ENCODE measurements at places on chromosomes 13 and 19.

GRCh38 chr13:28273919-28274318 lies 135.6 kb downstream of the PAN3 start:
- DNase-seq: no peak

DNA sequence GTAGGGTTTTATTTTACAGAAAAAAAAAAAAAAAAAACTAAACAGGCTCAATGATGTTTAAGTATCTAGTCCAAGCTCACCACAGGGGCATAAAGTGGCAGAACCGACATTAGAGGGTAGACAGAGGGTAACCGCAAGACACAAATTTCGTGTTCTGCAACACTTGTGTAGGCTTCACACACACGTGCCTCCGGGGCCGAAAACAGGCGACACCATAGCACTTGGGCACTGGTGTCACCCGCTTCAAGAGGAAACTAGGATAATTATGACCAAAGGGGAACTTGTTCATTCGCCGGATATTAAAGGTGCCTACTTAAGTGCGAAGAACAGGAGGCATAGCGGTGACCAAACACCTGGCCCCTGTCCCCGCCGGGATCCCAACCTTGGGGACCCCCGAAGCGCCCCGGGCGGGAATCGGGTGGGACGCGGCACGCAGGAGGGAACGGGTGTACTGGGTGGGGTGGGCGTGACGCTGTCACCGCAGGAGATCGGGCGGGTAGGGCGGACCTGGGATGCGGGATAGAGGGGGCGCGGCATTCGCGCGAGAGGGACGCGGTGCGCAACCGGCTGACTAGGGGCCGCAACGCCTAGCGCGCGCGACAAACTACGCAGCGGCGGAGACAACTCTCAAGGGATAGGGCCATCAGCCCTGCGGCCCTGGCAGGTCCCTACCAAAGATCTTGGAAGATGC lies 558 bp downstream of the MZT1 start:
- DNase-seq: no peak

DNA sequence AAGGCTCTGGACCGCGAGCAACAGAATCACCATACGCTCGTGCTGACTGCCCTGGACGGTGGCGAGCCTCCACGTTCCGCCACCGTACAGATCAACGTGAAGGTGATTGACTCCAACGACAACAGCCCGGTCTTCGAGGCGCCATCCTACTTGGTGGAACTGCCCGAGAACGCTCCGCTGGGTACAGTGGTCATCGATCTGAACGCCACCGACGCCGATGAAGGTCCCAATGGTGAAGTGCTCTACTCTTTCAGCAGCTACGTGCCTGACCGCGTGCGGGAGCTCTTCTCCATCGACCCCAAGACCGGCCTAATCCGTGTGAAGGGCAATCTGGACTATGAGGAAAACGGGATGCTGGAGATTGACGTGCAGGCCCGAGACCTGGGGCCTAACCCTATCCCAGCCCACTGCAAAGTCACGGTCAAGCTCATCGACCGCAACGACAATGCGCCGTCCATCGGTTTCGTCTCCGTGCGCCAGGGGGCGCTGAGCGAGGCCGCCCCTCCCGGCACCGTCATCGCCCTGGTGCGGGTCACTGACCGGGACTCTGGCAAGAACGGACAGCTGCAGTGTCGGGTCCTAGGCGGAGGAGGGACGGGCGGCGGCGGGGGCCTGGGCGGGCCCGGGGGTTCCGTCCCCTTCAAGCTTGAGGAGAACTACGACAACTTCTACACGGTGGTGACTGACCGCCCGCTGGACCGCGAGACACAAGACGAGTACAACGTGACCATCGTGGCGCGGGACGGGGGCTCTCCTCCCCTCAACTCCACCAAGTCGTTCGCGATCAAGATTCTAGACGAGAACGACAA lies 1.8 kb downstream of the PCDH17 start:
- no peak for DNase-seq

DNA sequence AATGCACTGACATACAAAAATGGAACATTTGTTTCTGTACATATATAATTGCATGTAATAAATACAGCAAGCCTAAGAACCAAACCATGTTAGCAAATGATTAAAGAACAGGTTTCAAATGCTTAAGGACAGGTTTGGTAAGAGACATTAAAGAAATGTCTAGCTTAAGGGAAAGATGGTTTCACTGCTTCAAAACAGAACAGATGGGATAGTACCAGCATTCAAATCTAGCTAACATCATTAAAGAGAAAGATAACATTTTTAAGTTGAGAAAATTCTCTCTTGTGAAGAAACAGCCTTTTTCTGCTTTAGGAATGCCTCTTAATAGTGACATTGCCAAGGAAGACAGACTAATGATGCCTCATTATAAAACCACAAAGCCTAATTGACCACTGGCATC lies 52.5 kb upstream of the DOCK9 start:
- DNase-seq: no peak

- DNase-seq: no peak
Observed at GRCh38 chr13:37529751-37530385, 68.7 kb downstream of the POSTN start.

DNA sequence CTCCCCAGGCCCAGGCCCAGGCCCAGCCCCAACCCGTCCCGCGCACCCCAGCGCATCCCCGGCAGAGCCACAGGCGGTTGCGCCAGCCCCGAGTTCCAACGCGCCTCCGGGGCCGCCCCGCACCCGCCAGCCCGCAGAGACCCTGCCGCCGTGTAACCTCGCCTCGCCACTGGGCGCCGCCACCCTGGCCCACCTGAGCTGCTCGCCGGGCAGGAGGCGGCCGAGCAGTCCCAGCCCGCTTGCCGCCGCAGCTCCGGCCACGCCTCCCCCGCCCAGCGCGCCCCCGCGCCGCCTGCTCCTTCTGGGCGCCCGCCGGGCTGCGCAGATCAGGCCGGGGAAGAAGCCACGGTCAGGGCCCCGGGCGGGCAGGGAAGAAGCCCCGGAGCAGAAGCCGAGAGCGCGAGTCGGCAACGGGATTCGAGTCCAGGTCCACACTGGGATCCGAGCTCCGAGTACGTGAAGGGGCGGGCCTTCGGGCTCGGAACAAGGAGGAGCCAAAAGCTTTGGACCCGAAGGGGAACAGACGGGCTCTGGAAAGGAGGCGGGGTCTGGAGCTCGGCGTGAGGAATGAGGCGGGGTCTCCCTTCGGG lies at the start of gene MBOAT7:
Gene MBOAT7, minus strand, starts transcription at position 436 of the 590 bp plus-strand sequence. CDS start 1,072 bp downstream, outside the sequence.
- no peak for DNase-seq

GRCh38 chr19:40283414-40284250 lies 1.5 kb downstream of the AKT2 start:
- DNase-seq: no peak

- DNase-seq: no peak
Observed at GRCh38 chr19:19538785-19539166, 711 bp downstream of the CILP2 start.

GRCh38 chr19:45154064-45154827 lies 6.5 kb downstream of the NKPD1 start:
- no peak for DNase-seq

DNA sequence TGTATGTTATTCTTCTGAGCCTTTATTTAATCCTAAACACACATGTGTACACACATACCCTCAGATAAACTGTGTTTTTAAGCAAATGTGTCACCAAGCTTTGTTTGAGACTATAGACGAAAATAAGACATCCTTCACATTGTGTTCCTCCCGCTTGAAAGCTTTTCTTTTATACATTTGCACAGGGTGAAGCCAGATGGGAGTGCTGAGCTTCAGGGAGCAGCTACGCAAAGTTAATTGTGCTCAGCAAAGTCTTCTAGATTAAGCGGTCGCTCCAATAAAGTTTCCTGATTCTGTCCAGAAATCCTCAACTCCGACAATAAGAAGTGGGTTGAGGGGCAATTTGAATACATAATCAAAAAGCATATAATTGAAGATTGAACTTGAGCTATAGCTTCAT lies 117.2 kb upstream of the ARGLU1 start:
- no peak for DNase-seq

- no peak for DNase-seq
Observed at GRCh38 chr13:97112446-97113152, 109.5 kb upstream of the MBNL2 start.

GRCh38 chr13:27765650-27766049 lies 26.6 kb upstream of the GSX1 start:
- no peak for DNase-seq

GRCh38 chr13:80529734-80530133 lies 188.8 kb upstream of the SPRY2 start:
- DNase-seq: no peak

DNA sequence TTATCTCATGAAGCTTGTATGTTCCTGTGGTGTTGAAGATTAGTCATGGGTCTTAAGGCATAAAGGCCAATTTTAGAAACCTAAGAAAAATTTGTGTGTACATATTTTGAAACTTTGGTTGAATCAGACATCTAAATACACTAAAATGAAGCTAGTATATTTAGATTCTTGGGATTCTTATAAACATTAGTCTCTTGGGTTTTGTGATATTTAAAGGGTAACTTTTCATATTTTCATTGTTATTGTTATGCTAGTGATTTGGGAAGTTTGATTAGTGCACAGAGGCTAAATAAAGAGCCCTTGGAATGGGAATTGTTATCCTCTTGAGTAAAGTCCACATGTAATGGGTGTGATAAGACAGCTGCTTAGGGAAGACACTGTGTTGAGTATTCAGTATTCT lies 24.5 kb downstream of the UBA2 start:
- DNase-seq: no peak

DNA sequence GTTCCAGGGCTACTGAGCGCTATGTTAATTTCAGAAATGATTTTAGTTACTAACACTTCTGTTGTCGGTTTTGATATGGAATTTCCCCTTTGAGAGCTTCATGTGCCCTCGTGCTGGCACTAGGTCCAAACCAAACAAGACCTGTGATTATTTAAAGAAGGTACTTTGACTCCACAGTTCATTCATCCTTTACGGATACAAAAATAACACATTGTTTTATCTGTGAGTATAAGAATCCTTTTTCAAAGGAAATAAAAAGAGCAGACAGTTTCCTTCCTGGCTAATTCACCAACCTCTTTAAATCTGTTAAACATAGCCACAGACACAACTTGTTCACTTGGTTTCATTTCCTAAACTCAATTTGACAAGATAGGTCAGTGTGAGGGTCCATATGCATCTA lies 141.2 kb downstream of the FLT1 start:
- no peak for DNase-seq

DNA sequence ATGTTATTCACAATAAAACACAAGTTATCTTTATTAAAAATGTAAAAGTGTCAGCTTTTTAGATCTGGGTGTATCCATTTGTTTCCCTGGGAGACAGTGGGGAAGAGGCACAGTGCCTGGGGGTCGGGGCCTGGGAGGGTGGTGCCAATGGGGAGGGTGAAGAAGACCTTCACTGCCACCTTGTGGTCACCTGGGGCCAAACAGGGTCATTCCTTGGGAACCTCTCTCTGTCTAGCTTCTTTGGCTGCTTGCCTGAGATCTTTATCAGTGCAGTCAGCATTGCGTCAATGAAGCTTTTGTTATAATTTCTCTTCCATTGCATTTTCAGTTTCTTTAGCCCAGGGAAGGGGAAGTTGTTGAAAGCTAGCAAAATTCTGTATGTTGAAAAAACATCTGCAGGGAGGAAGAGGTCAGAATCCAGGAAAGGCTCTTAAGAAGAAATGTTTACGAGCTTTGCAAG lies 39.1 kb downstream of the PCDH8 start:
- DNase-seq: peak; percentile 29

DNA sequence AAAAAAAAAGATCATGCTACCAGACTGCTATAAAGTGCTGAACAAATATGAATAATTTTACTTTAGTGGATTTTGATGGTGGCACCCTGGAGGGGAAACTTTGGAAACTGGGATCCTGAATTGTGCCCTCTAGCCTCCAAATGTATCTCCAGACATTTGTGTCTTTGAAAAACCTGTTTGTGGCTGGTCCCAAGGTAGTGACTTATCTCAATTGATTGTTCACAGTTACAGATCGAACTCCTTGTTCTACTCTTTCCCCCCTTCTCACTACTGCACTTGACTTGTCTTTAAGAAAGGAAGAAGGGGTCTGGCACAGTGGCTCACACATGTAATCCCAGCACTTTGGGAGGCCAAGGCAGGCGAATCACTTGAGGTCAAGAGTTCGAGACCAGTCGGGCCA lies 10.5 kb downstream of the RGL3 start:
- DNase-seq: no peak

- no peak for DNase-seq
Observed at GRCh38 chr13:26515721-26516120, 41.8 kb upstream of the WASF3 start.

- DNase-seq: no peak
Observed at GRCh38 chr19:46107371-46107770, 17.1 kb downstream of the IGFL3 start.

- no peak for DNase-seq
Observed at GRCh38 chr19:56403261-56403660, 871 bp upstream of the ZNF583 start.

DNA sequence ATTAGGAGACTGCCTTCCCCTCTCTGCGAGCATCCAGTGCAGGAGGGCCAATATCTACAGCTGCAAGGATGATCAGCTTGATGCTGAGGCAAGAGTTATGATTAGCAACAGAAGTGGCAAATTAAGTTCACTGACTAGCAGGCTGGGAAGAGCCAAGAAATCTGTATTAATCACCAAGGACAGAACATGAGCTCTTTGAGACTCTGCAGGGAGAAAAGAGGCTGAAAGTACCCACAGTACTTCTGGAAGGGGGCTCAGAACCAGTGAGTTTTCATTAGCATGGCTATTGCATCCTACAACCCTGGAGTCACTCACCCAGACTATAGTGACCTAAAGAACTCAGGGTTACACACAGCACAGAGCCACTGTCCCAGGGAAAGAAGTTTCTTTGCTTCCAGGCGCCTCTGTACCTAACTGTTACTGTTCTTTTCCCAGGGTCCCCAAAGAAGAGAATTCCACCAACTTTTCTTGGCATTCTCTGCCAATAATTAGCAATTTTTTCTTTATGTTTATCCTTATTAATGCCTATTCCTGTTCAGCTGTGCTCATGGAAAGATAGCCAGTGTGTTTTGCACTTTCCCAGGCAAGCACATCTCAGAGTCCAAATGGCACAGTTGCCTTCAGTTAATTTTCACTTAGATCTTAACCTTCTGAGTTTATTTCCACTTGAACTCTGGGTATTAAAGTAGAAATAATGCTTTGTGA lies 25.8 kb upstream of the MEDAG start:
- DNase-seq: no peak

- DNase-seq: no peak
Observed at GRCh38 chr13:97250560-97250959, 28.4 kb downstream of the MBNL2 start.

DNA sequence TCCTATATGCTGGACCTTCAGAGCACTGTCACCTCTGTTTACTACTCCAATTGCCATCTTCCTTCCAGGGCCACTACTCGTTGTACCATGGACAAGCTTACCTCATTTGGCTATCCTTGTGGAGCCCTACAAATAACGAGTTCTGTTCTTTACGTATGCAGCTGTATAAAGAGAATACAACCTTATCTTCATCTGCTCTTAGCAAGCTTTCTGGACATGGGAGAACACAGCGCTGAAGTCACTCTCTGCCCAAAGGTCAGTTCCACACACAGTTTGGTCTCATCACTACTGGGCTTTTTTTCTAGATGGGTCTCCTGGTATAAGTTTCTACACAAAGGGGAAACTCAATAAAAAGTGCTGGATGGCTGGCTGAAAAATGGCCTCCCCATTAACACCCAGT lies 88.9 kb downstream of the CDADC1 start:
- DNase-seq: no peak

Data from breast epithelium (tissue), 4 donors.